Activated T-helper 2 cell treated with anti-CD3 and anti-CD28 coated beads, Interferon-gamma antibody, Interleukin-2, Interleukin-4, amounts not matched to agents 10 μg/mL and 5 μg/mL and 100 μg/mL, durations not matched to agents 14 hours and 24 hours and 36 hours (primary cell): ENCODE measurements at places on chromosomes 13 and 19. TPM values are rescaled to one million over a fixed set of nuclear protein-coding genes. Genes with fewer than 3 reads are reported as not detected.

RASA3 gene
- total RNA-seq, result 13.7 and 13.9 TPM in 2 replicates

ZNF575 gene
- total RNA-seq, result 1.7 and 2.1 TPM in 2 replicates

DNA sequence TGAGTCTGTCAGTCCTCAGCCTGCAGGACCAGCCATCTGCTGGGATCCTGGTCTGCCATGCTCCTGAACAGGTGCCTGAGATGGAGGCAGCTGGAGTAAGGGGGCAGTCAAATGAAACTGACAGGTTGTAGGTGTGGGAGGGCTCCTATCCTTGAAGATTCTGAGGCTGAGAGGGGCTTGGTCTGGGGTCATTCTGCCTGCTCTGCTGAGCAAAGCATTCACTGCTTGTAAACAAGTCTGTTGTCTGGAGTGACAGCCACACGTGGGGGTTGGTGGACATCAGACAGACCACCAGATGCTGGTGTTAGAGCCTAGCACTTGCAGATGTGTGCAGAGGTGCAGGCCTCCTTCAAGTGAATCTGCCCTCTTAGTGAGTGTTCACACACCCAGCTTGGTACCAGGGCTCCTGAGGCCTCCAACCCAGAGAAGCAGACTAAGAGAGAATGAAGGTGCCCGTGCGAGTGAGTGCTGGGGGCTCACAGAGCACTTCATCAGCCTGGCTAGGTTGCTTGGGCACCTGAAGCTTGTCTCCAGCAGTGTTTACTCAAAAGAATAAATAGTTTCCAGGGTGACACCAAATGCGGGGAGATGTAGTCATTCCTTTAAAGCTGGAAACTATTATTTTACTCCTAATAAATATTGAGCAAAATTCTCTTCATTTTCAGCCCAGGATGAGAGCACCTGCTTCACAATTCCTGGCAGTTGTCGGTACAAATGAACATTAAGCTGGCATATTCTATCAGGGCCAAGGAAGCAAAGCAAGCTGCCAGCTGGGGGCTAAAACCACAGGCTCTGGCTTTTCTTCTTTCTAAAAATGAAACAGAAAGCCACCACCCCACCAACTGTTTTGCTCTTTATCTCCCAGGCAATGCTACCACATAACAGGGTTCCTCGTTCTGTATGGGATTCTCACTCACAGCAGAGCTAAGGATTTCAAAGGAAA, 82.3 kb downstream of the RNASEH2B start:
- no peak overlapping the region for H3K4me3 ChIP-seq
- H3K27ac ChIP-seq, result peak overlapping the region; percentile 43
- H3K27me3 ChIP-seq, result peaks cover 6% of the 10 kb centered on the region
- peaks cover 18% of the 10 kb centered on the region for H3K4me1 ChIP-seq
- DNase-seq, result peak; percentile 41

TSKS gene
- total RNA-seq, result 2.0 and 2.3 TPM in 2 replicates

DNA sequence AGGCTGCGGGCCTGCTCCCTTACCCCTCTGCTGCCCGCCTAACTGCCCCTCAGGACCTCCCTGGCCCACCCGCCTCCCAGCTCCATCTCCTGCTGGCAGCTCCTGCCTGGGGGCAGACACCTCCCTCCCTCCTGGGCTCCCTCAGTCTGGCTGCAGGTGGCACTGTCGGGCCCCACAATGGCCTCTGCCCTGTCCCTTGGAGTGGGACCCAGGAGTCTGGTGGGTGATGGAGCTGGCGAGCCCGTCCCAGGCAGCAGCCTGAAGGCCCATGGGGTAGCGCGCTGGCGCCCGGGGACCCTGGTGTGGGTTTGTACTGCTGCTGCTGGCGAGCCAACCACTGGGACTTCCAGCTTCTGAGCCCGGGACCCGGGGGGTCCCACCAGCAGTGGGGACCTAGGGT, 83.6 kb downstream of the KDM4B start:
- H3K27me3 ChIP-seq, result no peaks in the 10 kb centered on the region
- no peak for DNase-seq
- H3K4me3 ChIP-seq, result no peak overlapping the region
- H3K4me1 ChIP-seq, result no peaks in the 10 kb centered on the region
- H3K36me3 ChIP-seq, result peaks cover 8% of the 10 kb centered on the region

GRCh38 chr13:107937848-107938247, 277.5 kb downstream of the LIG4 start:
- no peaks in the 10 kb centered on the region for H3K27me3 ChIP-seq
- H3K4me1 ChIP-seq, result no peaks in the 10 kb centered on the region
- H3K4me3 ChIP-seq, result no peak overlapping the region
- H3K27ac ChIP-seq, result no peak overlapping the region

HIPK4 gene
- 0.07 TPM in 1 of 2 replicates, not detected in the other for total RNA-seq

DNA sequence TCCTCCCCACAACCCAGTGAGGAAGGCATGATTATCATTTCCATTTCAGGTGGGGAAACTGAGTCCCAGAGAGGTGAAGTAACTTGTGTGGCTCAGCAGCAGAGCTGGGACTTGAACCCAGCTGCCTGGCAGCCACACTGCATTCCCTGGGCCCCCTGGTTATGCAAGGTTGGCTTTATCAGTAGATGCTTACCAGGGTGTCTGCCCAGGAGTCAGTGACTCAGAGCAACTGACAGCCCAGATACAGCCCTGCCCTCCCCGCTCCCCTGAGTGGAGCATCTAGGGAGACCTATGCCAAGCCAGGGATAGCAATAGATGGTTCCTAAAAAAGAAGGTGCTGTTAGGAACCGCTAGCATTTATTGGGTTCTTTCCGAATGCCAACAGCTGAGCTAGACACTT, 5.9 kb downstream of the IGLON5 start:
- no peak overlapping the region for H3K4me3 ChIP-seq
- DNase-seq, result no peak
- no peaks in the 10 kb centered on the region for H3K36me3 ChIP-seq
- no peak overlapping the region for H3K27ac ChIP-seq

DNA sequence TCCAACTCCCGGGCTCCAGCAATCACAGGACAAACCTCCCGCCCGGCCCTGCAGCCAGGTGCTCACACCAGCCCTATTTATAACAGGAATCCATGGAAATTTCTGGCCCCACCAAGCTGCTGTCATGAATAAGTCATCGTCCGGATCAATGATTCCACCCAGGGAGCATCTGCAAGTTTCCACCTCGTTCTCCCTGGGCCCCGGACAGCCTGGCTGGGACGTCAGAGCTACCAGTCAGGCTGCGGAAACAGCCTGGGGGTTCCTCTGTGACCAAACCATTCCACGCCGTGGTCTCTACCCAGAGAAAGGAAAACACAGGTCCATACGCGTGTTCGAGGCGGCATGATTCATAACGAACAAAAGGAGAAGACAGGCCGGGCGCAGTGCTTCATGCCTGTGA, 20.7 kb upstream of the PTBP1 start:
- H3K4me3 ChIP-seq, result no peak overlapping the region
- no peak overlapping the region for H3K27ac ChIP-seq
- no peak for DNase-seq
- H3K36me3 ChIP-seq, result no peaks in the 10 kb centered on the region
- H3K4me1 ChIP-seq, result no peaks in the 10 kb centered on the region

LRRC4B gene
- 0.18 TPM in 1 of 2 replicates, not detected in the other for total RNA-seq

NDUFA13 gene
- 381 and 393 TPM in 2 replicates for total RNA-seq

DNA sequence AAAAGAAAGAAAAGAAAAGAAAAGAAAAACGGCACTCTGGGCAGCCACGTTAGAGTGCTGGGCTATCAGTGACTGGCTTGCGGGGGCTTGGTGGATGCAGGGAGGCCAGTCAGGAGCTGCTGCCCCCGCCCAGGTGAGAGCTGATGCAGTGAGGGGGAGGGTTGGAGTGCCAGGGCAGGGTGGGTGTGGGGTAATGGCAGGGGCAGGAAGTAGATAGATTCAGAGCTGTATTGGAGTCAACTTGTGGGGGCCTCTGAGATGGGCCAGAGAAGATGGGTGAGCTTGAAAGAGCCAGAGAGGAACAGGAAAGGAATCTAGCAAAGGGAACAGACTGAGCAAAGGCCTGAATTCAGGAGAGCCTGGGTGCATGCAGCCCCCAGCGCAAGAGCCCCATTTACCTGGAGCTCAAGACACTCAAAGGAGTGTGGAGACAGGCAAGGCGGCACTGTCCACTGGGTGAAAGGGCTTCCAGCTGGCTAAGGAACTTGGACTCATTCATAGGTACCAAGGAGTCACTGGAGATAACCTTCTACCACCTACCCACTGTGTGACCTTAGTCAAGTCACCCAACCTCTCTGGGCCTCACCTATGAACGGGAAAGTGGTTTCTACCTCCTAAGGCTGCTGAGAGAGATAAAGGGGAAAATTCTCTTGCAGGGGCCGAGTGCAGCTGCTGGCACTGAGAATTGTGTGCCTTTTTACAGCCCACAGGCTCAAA, 20.2 kb downstream of the VSTM2B start:
- H3K36me3 ChIP-seq, result no peaks in the 10 kb centered on the region
- no peaks in the 10 kb centered on the region for H3K4me1 ChIP-seq
- DNase-seq, result no peak
- H3K27me3 ChIP-seq, result peaks cover 2% of the 10 kb centered on the region

DNA sequence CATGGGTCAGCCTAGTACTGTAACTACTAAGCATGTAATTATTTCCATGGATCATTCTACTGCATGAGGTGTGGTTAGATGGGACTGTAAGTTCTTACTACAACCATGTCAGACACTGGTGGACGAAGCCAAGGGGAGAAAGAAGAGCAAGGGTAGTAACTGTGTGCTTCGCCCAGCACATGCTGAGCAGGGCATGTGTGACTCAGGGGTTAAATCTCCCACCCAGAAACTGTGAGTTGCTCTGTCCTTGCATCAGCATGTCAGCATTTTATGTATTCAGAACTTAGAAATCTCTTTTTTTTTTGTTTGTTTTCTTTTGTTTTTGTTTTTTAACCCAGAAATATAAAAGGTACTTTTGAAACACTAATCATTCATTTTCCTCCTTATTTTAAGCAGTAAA, 436.6 kb upstream of the KLF12 start:
- H3K27ac ChIP-seq, result no peak overlapping the region
- no peaks in the 10 kb centered on the region for H3K36me3 ChIP-seq
- no peak for DNase-seq
- H3K27me3 ChIP-seq, result peaks cover 22% of the 10 kb centered on the region
- H3K4me1 ChIP-seq, result no peaks in the 10 kb centered on the region
- H3K4me3 ChIP-seq, result no peak overlapping the region

GRCh38 chr19:34574704-34575103, 93.1 kb downstream of the WTIP start:
- no peaks in the 10 kb centered on the region for H3K27me3 ChIP-seq
- no peak overlapping the region for H3K4me3 ChIP-seq

CDX2 gene
- not detected in 2 replicates for total RNA-seq

DNA sequence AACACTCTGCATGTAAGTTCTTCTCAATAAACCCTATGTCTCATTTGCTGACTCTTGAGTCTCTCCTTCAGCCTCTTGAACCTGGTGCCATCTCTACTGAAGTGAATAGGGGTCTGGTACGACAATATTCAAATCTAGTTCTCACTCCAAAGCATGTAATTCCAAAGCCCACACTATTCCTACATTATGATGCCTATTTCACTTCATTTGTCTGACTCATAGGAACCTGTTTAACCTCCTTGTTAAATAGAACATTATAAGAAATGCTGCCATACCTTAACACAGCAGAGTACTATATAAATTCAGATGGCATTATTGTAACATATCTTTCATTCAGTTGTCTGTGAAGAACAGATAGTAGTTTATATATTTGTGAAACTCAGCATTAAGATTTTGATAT, 67.1 kb downstream of the STARD13 start:
- H3K27me3 ChIP-seq, result peaks cover 6% of the 10 kb centered on the region
- no peaks in the 10 kb centered on the region for H3K4me1 ChIP-seq
- H3K27ac ChIP-seq, result no peak overlapping the region
- no peak for DNase-seq
- H3K4me3 ChIP-seq, result no peak overlapping the region

DNA sequence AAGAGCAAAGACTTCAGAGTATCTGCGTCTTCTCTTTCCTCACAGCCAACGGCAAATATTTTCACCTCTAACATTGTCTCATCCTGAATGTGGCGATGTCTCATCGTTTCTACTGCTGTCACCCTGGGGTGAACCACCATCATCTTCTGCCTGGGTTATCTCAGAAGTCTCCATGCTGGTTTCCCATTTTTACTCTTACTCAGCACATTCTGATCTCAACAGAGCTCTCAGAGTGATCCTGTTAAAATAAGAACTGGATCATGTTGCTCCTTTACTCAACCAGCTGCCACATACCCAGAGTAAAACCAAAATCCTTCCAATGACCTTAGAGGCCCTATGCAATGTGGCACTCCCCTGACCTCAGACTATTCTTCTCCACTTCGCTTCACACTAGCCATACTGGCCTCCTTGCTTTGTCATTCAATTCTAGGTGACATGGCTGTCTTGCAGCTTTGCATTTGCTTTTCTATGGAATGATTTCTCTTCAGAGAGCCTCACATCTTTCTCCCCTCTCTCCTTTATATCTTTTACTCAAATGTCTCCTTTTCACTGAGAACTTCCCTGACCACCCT, 7.8 kb upstream of the OLFM4 start:
- no peak overlapping the region for H3K27ac ChIP-seq
- no peaks in the 10 kb centered on the region for H3K27me3 ChIP-seq
- H3K4me1 ChIP-seq, result no peaks in the 10 kb centered on the region
- DNase-seq, result no peak
- no peak overlapping the region for H3K4me3 ChIP-seq

DNA sequence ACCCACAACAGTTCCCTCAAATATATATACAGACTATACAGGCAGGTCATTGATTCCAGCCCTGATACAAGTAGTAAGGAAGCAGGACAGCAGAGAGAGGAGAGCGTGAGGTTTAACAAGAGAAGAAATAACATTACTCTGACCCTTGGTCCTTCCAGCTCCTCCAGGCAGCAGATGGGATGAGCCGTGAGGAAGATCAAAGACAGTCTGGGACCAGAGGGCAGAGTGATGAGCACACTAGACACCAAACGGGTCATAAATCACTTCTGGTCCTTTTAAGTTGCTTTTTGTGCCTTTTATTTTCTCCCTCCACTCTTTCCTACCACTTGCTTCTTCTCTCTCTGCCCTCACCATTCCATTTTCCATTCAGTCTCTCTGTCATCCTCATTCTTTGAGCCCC, 16.9 kb upstream of the MICU2 start:
- peaks cover 33% of the 10 kb centered on the region for H3K27me3 ChIP-seq
- H3K4me3 ChIP-seq, result no peak overlapping the region
- peaks cover 5% of the 10 kb centered on the region for H3K4me1 ChIP-seq
- DNase-seq, result no peak
- no peak overlapping the region for H3K27ac ChIP-seq
- no peaks in the 10 kb centered on the region for H3K36me3 ChIP-seq

DNA sequence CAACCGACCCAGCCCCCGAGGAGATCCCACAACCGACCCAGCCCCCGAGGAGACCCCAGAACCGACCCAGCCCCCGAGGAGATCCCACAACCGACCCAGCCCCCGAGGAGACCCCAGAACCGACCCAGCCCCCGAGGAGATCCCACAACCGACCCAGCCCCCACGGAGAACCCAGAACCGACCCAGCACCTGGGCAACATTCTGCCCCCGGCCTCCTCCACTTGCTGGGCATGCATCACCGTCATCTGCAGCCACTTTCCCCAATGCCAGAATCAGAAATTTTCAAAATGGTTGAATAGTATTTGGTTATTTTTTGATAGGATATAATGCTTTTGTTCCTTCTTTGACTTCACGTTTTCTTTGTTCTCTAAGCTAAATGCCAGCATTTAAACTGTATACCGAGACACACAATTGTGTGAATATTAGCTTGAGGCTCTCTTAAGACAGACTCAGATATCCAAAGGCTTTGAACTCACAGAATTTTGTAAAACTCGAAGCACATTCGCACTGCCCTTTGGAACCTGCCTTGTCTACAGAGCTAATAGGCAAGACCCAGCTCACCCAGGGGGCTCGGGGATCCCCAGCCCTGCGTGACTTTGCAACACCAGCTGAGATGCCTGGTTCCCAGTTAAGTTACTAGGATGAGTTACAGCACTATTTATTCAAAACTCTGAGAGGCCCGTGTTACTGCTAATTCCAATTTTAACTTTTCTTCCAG, 15.5 kb upstream of the RASA3 start:
- no peaks in the 10 kb centered on the region for H3K36me3 ChIP-seq
- H3K27me3 ChIP-seq, result peaks cover 6% of the 10 kb centered on the region
- peak overlapping the region; percentile 78 for H3K27ac ChIP-seq
- peak overlapping the region; percentile 49 for H3K4me3 ChIP-seq
